B cell (primary cell): ENCODE measurements at places on chromosomes 11 and 22. TPM values are rescaled to one million over a fixed set of nuclear protein-coding genes. Genes with fewer than 3 reads are reported as not detected.

DNA sequence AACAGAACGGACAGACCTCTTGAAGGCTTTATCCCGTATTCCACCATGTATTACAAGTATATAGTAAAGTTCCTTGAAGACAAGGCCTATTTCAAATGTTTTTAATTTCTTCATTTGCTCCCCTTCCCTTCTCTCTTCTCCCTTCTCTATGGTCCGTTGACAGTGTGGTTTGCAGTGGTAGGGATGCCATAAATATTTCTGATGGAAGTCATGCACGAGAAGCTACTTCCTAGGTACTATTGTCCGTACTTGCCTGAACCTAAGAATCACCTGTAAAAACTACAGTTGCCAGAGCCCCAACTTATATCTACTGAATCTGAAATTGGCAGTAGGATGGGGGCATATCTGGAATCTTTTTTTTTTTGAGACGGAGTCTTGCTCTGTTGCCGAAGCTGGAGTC is 2.8 kb downstream of the PISD start:
- no peak for DNase-seq

DNA sequence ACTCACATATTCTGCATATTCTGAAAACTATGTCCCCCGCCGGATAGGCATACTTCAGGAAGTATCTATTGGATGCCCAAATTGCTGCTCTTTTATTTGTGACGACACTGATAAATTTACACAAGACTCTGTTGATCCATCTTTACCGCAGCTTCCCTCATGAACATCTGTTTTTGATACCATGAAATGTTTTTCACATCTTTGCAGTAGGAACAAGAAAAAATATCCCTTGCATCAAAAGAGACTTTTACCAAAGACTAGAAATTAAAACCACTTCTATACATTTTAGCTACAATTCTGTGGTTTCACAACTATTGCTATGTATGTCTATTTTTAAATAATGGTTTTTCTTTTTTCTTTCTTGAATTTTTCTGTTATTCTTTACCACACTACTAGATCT is 15.3 kb downstream of the POU2AF2 start:
- no peak for DNase-seq

Gene SYT9
- total RNA-seq = not detected in 2 replicates

Gene KIAA1671
- total RNA-seq = 0.02 and 0.05 TPM in 2 replicates

DNA sequence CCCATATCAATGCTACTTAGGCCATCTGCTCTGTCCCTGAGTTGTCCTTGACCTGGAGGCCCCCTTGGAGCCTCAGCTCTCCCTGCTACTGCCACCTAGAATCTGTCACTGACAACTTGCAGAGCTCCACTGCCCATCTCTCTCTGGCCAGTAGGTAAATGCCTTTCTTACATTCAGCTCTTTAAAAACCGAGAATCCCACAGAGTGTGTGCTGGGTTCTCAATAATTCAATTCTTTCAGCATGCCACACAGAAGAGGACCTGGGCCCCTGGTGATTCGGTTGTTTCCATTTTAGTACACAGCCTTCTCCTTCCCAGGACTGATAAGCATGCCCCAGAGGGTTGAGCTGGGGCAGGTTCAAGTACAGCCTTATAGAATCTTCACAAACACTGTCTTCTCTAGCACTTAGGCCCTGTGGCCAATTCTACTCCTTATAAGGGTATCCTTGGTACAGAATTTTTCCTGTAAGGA is 22.0 kb upstream of the IPO7 start:
- DNase-seq = no peak

GRCh38 chr22:24016156-24016555 is 5.1 kb downstream of the CABIN1 start:
- DNase-seq = no peak

Gene MPPED1
- not detected in 2 replicates for total RNA-seq

Gene C11orf86
- not detected in 2 replicates for total RNA-seq
